CD4-positive, CD25-positive, alpha-beta regulatory T cell (primary cell): ENCODE measurements at places on chromosomes 6 and 20. TPM values are rescaled to one million over a fixed set of nuclear protein-coding genes. Genes with fewer than 3 reads are reported as not detected.

- H3K27ac ChIP-seq = no peak overlapping the region
- peaks cover 24% of the 10 kb centered on the region for H3K4me1 ChIP-seq
- H3K36me3 ChIP-seq = no peaks in the 10 kb centered on the region
- H3K27me3 ChIP-seq = no peaks in the 10 kb centered on the region
Measured at GRCh38 chr6:37137201-37138090, 32.5 kb upstream of the PIM1 start.

- no peaks in the 10 kb centered on the region for H3K36me3 ChIP-seq
- H3K4me3 ChIP-seq = no peak overlapping the region
- no peak overlapping the region for H3K27ac ChIP-seq
- no peaks in the 10 kb centered on the region for H3K4me1 ChIP-seq
- DNase-seq = no peak
Measured at GRCh38 chr6:36804563-36804962, 34.7 kb downstream of the CPNE5 start.

- no peak overlapping the region for H3K27ac ChIP-seq
- H3K36me3 ChIP-seq = no peaks in the 10 kb centered on the region
- no peaks in the 10 kb centered on the region for H3K4me1 ChIP-seq
- no peak overlapping the region for H3K4me3 ChIP-seq
Measured at GRCh38 chr6:169895926-169896761, 144.7 kb downstream of the ERMARD start.

DNA sequence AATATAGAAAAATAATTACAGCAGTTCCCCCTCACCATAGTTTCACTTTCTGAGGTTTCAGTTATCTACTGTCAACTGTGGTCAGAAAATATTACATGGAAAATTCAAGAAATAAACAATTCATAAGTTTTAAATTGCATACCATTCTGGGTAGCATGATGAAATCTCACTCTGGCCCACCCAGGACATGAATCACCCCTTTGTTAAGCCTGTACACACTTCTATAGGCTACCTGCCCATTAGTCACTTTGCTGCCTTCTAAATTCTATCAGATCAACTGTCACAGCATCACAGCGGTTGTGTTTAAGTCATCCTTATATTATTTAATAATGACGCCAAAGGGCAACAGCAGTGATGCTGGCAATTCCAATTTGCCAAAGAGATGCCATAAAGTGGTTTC lies 140.3 kb upstream of the RUNX2 start:
- H3K4me3 ChIP-seq = no peak overlapping the region
- DNase-seq = no peak
- no peaks in the 10 kb centered on the region for H3K27me3 ChIP-seq
- no peaks in the 10 kb centered on the region for H3K4me1 ChIP-seq

DNA sequence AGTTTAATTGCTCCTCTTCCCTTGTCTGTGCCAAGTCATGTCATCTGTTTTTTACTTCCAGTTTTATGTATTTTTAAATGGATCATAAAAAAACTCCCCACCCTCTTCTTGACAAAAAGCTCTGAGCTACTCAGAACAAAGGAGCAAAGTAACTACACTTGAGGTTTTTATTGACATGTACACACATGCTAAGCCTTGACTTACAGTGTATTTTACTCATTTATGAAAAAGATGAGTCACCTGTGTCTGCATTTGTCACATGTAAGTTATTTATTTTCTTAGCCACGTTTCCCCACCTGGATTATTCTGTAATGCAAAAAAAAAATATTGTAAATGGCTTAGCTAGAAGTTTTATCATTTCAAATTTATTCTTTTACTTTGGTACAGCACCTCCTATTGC lies 628.8 kb upstream of the SLC35B3 start:
- no peak overlapping the region for H3K4me3 ChIP-seq
- no peak for DNase-seq
- no peak overlapping the region for H3K27ac ChIP-seq
- no peaks in the 10 kb centered on the region for H3K27me3 ChIP-seq

The TMEM200A gene
- total RNA-seq = 1.1 TPM

The IL17F gene
- 0.64 TPM for total RNA-seq
